Fibroblast of lung (primary cell): ENCODE measurements at places on chromosomes 2 and 18.

GRCh38 chr18:63858456-63858855 is 29.0 kb upstream of the SERPINB2 start:
- no peak for DNase-seq

DNA sequence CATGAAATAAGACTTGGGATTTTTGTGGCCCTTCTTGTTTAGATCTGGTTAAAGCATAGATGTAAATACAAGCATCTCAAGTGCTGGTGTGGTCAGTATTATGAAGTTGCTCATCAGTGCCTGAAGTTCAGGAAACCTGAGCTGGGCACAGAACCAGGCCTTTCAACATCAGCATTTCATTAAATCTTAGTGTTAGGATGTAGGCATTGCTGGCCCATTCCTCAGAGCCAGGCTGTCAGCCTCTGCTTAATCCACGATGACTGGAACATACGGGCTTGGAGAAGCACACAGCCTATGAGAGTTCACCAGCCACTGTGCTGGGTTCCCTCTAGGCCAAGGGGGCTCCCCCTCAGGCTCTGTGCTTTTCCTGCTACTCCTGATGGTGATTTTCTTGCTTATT is 270.2 kb downstream of the EN1 start:
- peak; percentile 41 for DNase-seq

DNA sequence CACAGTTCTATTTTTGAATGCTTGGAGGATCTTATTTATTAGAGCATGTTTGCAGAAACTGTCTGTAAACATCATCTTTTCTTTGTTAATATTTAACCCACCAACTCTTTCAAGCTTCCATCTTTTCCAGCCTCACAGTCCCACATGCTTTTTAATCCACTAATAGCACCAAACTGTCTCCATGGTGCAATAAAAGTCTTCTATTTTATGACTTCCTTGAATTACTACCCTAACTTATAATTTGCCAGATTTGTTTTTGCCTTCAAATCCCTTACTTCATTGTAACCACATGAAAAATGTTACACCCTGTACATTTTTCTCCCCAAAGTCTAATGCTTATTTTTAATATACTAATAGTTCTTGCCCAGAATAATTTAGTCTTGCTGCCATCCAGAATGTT is 792.6 kb downstream of the PLCL1 start:
- no peak for DNase-seq

DNA sequence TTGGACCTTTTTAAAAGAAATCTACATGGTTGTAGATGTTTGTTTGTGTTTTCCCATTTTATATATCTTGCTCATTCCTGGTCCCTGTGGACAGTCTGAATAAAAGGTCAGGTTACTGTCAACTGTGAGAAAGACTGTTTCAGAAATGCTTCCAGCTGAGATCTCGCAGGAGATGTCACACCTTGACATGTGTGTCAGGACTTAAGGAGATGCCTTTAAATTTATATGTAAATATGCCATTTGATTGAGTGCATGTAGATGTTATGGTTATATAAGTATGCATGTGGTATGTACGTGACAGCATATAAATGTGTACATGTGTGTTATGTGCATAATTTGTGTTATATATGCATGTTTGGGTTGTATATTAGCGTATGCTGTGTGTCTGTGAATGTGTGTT is 2172.3 kb upstream of the CELF4 start:
- DNase-seq = no peak

- no peak for DNase-seq
These were observed 45.2 kb upstream of the IL1RL1 start for GRCh38 chr2:102266204-102266603.
